ENCODE measurements at places on chromosomes 3 and 15.

DNA sequence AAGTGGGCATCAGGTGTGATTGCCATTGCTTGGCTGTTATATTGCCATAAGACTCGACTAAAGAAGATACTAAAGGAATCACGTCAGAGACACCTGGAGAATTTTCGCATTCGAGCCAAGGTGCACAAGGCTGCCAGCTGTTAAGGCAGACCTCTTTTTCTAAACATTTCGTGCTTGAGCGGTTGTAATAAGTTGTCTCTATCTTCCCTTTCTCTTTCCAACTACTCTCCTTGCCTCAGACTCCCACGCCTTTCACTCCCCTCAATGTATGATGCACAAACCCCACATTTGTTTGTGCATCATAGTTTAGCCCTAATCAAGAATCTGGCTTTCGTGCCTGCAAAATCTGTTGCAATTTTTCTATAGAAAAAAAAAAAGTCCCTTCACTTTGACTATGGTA lies 118.0 kb downstream of the IQCH start:
- H3K27ac ChIP-seq, result no peak overlapping the region
- H3K4me1 ChIP-seq, result peaks cover 24% of the 10 kb centered on the region
- H3K27me3 ChIP-seq, result peaks cover 18% of the 10 kb centered on the region

DNA sequence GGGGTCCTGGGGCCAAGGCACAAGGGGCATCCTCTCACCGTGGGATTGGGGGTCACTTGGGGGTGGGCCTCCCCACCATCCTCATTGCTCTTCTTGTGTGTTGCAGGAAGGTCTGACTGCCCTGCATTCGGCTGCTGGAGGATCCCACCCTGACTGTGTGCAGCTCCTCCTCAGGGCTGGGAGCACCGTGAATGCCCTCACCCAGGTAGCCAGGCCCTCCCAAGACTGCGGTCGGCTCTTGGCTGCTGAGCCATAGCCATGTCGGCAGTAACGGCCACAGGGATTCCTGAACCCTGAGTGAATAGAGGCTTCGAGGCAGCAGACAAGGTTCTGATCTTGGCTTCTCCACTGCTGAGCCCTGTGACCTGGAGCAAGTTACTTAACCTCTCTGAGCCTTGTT lies 19.7 kb downstream of the ANKDD1A start:
- no peak overlapping the region for H3K27ac ChIP-seq
- H3K27me3 ChIP-seq, result peaks cover 10% of the 10 kb centered on the region
- no peak overlapping the region for H3K4me3 ChIP-seq
- peaks cover 31% of the 10 kb centered on the region for H3K4me1 ChIP-seq
- peaks cover 15% of the 10 kb centered on the region for H3K36me3 ChIP-seq
- DNase-seq, result no peak

DNA sequence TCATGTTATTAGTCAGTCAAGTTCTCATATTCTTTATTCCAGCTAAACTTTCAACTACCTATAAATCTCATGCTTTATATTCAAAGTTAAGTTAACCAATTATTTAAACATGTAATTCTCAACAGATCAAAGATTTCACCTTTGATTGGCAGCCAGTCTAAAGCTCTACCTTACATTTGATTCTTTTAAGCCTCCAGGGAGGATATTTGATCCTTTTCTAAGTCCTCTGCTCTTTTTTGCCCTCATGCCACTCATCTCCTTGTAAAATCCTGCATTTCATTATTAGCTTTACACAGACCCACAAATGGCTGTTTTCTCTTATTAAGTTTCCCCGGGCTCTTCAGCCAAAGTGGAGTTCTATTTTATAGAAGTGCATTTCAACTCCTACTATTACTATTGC lies 134.1 kb downstream of the NLGN1 start:
- H3K27ac ChIP-seq, result no peak overlapping the region
- peaks cover 16% of the 10 kb centered on the region for H3K36me3 ChIP-seq
- no peak overlapping the region for H3K4me3 ChIP-seq

GRCh38 chr3:33795131-33795530 lies 3.3 kb upstream of the PDCD6IP start:
- H3K4me3 ChIP-seq, result no peak overlapping the region
- no peak overlapping the region for H3K27ac ChIP-seq
- H3K36me3 ChIP-seq, result no peaks in the 10 kb centered on the region
- H3K27me3 ChIP-seq, result peaks cover 4% of the 10 kb centered on the region
- DNase-seq, result no peak
- H3K4me1 ChIP-seq, result peaks cover 21% of the 10 kb centered on the region

DNA sequence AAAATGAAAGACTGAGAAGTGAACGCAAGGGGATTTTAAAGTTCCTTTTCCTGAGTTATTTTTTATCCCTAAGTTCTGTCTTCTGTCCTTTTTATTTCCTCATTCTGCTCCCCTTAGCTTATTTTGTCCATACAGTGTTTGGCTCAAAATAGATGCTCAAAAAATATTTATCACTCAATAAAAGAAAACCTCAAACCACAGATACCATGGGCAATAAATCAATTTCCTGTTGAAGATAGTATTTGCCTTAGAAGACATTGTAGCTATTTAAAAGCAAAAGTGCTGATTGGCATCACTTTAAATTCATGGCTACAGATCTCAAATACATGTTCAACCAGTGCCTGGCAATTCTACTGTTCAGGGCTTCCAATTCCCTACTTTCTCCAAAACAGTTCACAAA lies 316.5 kb upstream of the ADAMTS9 start:
- no peaks in the 10 kb centered on the region for H3K36me3 ChIP-seq
- no peak overlapping the region for H3K27ac ChIP-seq
- peaks cover 7% of the 10 kb centered on the region for H3K27me3 ChIP-seq
- no peak for DNase-seq
- peaks cover 28% of the 10 kb centered on the region for H3K4me1 ChIP-seq

- peaks cover 3% of the 10 kb centered on the region for H3K27me3 ChIP-seq
- peaks cover 19% of the 10 kb centered on the region for H3K4me1 ChIP-seq
- no peak overlapping the region for H3K4me3 ChIP-seq
- H3K36me3 ChIP-seq, result peaks cover 3% of the 10 kb centered on the region
Measured at GRCh38 chr3:138394686-138395085, 39.7 kb upstream of the ESYT3 start.

DNA sequence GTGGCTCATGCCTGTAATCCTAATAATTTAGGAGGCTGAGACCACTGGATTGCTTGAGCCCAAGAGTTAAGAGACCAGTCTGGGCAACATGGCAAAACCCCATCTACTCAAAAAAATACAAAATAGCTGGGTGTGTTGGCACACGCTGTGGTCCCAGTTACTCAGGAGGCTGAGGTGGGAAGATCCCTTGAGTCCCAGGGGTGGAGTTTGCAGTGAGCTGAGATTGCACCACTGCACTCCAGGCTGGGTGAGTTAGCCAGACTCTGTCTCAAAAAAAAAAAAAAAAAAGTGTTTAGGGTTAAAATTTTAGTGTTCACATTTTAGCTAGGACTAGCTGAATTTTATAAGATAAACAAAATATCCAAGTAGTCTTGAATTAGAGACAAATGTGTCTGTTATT lies 1340.1 kb upstream of the EPHA6 start:
- H3K27me3 ChIP-seq, result no peaks in the 10 kb centered on the region
- H3K4me3 ChIP-seq, result no peak overlapping the region
- peak; percentile 1 for DNase-seq
- peaks cover 9% of the 10 kb centered on the region for H3K4me1 ChIP-seq
- H3K36me3 ChIP-seq, result no peaks in the 10 kb centered on the region
- no peak overlapping the region for H3K27ac ChIP-seq

GRCh38 chr15:89192136-89192535 lies 29.2 kb downstream of the RLBP1 start:
- H3K36me3 ChIP-seq, result peaks cover 50% of the 10 kb centered on the region
- peaks cover 22% of the 10 kb centered on the region for H3K4me1 ChIP-seq
- no peak for DNase-seq
- H3K27ac ChIP-seq, result no peak overlapping the region

DNA sequence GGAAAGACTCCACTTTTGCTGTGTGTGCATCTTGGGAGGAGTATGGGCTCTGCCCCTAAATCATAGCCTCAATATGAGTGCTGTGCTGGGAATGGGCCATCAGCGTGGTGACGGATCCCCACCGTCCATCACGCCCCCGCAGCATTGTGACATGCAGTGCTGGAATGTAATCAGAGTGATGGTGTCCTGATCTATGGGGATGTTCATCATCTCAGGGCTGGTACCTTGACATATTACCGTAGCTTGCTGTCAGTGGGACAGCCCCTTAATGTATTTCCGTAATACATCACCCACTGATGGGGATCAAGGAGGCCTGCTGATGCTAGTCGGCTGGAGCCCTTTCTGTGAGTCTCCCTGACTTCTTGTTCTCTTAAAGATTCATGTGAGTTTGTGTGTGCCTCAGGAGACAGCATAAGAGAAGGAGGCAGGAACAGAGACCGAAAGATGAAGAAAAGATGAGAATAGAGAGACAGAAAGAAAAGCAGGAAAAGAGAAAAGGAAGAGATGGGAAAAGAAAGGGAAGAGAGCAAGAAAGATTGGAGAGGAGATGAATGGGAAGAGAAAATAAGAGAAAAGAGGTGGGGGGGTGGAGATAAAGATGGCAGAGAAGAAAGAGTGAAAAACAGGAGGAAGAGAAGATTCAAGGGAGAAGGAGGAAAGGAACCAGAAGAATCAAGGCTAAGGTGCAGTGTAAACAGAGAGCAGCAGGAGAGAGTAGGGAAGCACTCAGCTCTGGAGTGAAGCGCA lies 183.7 kb downstream of the RPLP1 start:
- peaks cover 4% of the 10 kb centered on the region for H3K4me1 ChIP-seq
- peaks cover 23% of the 10 kb centered on the region for H3K27me3 ChIP-seq
- H3K4me3 ChIP-seq, result no peak overlapping the region

DNA sequence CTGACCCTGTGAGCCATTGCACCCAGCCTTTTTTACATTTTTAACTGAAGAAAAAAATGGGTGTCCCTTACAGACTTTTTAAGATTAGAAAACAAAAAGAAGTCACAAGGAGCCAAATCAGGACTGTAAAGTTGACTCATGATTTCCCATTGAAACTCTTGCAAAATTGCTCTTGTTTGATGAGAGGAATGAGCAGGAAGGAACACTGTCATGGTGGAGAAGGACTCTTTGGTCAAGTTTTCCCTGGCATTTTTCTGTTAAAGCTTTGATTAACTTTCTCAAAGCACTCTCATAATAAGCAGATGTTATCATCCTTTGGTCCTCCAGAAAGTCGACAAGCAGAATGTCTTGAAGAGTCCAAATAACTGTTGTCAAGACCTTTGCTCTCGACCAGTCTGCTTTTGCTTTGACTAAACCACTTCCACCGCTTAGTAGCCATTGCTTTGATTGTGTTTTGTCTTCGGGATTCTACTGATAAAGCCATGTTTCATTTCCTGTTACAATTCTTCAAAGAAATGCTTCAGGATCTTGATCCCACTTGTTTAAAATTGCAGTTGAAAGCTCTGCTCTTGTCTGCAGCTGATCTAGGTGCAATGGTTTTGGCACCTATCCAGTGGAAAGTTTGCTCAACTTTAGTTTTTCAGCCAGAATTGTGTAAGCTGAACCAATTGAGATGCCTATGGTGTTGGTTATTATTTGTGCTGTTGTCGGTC lies 369.4 kb downstream of the MAGI1 start:
- no peaks in the 10 kb centered on the region for H3K36me3 ChIP-seq
- no peak for DNase-seq
- H3K4me1 ChIP-seq, result peaks cover 8% of the 10 kb centered on the region
- no peak overlapping the region for H3K27ac ChIP-seq

DNA sequence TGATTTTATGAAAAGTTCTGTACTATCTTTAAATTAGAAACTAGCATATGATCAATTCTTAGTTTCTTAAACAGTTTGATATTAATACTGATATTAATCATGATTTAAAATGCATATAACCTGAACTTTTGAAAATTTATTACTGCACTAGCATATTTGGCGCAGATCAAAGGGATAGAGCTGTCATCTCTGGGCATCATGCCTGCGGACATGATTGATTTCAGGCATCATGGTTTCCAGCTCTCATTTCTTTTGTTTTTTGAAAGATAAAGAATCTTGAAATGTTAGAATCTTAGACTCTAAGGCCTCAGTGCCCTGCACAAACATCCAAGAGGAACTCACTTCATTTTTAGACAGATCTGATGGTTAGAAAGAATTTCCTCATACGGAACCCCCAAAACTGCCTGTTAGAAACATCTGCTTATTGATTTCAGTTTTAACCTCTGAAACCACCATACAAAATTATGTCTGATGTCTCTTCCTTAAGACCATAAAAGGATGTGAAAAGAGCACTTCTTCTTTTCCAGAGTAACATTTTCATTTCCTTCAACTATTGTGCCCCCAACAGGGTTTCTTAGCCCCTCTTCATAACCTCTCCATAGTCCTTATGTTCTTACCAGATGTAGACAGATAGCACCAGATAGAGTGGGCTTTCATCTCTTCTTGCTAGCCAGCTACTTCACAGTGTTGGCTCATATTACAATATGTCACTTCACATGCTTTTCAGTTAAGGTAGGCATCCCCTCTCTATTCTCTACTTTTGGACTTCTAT lies 110.8 kb downstream of the BBX start:
- H3K36me3 ChIP-seq, result peaks cover 11% of the 10 kb centered on the region
- DNase-seq, result no peak
- H3K27me3 ChIP-seq, result peaks cover 5% of the 10 kb centered on the region

DNA sequence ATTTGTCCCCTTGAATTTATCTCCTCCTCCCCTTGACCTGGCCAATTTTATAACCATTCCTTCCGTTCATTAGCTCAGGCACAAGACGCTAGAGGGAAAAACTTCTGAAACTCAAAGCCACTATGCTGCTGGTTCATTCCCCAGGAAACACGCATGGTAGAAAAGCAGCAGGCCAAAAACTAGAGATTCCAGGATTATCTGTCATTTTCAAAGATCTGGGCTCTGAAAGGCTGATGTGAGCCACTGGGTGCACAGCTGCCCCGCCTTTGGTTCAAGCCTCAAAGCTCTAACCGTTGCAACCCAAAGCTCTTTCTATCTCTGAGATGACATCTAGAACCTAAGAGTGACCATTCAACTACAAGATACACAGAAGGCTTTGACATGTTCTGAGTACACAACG lies 6.1 kb downstream of the ANP32A start:
- peaks cover 42% of the 10 kb centered on the region for H3K36me3 ChIP-seq
- no peak for DNase-seq
- H3K4me3 ChIP-seq, result peak overlapping the region; percentile 21
- H3K4me1 ChIP-seq, result peaks cover 75% of the 10 kb centered on the region

DNA sequence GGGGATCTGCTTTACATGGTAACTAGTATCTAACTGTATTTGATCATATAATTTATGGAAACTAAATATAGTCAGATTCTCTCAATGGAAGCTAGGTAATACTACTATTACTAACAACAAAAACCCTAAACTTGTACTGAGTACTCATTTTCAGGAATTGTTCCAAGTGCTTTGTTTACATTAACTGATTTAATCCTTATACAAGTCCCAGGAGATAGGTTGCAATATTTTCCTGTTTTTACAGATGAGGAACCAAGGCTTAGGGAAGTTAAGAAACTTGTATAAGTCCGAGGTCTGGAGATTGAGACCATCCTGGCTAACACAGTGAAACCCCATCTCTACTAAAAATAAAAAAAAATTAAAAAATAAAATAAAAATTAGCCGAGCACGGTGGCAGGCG lies 7.5 kb upstream of the MTHFS start:
- no peak for DNase-seq
- peaks cover 18% of the 10 kb centered on the region for H3K4me1 ChIP-seq
- no peaks in the 10 kb centered on the region for H3K27me3 ChIP-seq
